ENCODE measurements at places on chromosomes 2 and 18. TPM values are rescaled to one million over a fixed set of nuclear protein-coding genes. Genes with fewer than 3 reads are reported as not detected.

The NCOA1 gene
- 24.0 TPM for total RNA-seq

The DSC2 gene
- not detected for total RNA-seq

The ACMSD gene
- not detected for total RNA-seq

The SP140 gene
- total RNA-seq: 150 TPM

The RUFY4 gene
- total RNA-seq: 0.93 TPM

The SERPINB3 gene
- total RNA-seq: not detected

The ACVR1 gene
- 25.0 TPM for total RNA-seq

The TLX2 gene
- 0.94 TPM for total RNA-seq

The CTIF gene
- total RNA-seq: 5.8 TPM

The GPR45 gene
- not detected for total RNA-seq

The REG1B gene
- not detected for total RNA-seq

The LRRTM1 gene
- not detected for total RNA-seq

The ALLC gene
- not detected for total RNA-seq

The LAMA3 gene
- 0.07 TPM for total RNA-seq

The VWA3B gene
- total RNA-seq: not detected

The ABCA12 gene
- not detected for total RNA-seq

The XIRP2 gene
- total RNA-seq: not detected

The EGR4 gene
- 0.24 TPM for total RNA-seq

The FBXO36 gene
- 1.5 TPM for total RNA-seq

The AMER3 gene
- not detected for total RNA-seq

The DYSF gene
- not detected for total RNA-seq

The LYG1 gene
- 0.29 TPM for total RNA-seq

The RAX gene
- 0.17 TPM for total RNA-seq

The TMEM37 gene
- total RNA-seq: not detected

The GNAL gene
- total RNA-seq: 0.12 TPM

The FAM98A gene
- 46.8 TPM for total RNA-seq

The DHRS9 gene
- total RNA-seq: 4.9 TPM

The PLGLB2 gene
- total RNA-seq: 0.29 TPM

The ST3GAL5 gene
- total RNA-seq: 11.5 TPM

The SLC9A4 gene
- not detected for total RNA-seq

The AKAIN1 gene
- not detected for total RNA-seq

The FAM228A gene
- 0.17 TPM for total RNA-seq

Data from activated CD4-positive, alpha-beta memory T cell treated with anti-CD3 and anti-CD28 coated beads for 36 hours (primary cell).